ENCODE measurements at places on chromosomes 5 and 9.

GRCh38 chr5:178204935-178205748 lies 809 bp downstream of the HNRNPAB start:
- no peak for DNase-seq

GRCh38 chr5:17217493-17218352 lies at the start of gene BASP1:
Gene BASP1 (plus strand): TSS chr5:17217631. CDS start chr5:17275217, 57,586 bp downstream.
- DNase-seq: no peak

DNA sequence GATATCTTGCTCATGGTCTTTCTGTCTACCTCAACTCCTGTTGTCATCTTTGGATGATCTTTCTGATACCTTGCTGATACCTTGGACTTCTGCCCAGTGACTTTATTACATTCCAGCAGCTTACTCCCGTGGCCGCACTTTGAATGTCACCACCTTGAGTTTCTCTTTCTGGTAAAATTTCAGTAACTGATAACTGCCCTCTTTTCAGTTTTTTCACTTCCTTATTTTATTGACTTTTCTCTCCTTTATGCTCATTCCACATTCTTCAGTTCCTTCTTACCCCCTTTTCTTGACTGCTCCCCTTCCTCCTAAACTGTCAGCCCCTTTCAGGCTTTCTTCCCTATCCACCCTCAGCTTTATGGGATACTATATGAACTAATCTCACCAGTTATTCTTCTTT lies 7.0 kb upstream of the FBXO4 start:
- DNase-seq: no peak

- no peak for DNase-seq
Measured at GRCh38 chr9:77667151-77667550, 19.0 kb upstream of the GNA14 start.

DNA sequence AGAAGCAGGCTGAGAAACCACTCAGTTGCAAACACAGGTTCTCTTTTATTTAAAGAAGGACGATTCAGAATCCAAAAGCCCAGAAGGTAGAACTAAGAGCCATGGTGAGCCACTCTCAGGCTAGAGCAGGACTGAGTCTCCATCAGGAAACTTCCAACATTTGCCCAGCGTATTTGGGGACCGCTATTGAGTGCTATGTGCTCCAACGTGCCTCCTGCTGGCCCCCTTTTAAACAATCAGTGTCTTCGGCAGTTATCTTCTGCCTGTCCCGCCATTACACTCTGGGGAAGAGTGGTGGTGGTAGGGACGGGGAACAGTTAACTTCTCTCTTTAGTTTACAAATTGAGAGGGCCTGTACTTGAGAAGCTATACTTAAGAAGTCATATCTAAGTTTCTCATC lies 78.1 kb downstream of the DENND1A start:
- DNase-seq: no peak

DNA sequence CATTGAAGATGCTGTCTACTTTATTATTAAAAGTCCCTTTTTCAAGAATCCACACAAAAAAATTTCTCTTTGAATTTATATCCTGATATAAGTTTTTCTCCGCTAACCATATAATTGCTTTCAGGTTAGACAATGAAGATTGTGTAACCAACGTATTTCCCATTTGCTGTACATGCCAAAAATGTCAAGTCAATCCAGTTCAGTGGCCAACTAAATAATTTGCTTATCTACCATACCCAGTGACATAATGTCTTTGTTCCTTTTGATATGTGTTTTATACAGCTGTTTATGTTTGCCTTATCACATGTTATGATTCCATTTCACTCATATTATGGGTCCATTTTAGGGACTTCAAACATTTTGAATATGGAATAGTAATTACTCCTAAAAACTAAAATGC lies 349.9 kb downstream of the EFNA5 start:
- DNase-seq: no peak

DNA sequence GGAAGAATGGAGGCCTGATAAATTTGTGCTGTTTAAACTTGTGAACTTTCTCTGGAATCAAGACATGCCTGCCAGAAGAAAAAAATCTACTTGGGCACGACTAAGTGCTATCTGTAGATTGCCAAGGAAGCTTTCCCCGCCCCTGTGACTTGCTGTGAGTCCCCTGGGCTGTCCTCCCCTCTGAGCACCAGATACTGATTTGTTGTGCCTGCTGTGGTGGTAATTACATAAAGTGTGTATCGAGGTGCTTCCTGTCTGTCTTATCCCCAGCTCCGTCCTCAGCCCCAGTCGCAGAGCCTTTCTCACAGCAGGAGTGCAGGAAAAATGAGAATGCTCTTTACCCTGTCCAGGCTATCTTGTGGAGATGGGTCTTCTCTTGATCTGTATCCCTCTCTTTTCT lies 53.9 kb downstream of the TRIO start:
- DNase-seq: no peak

GRCh38 chr5:131685516-131686171 lies 50.6 kb upstream of the RAPGEF6 start:
- DNase-seq: no peak

- DNase-seq: no peak
Measured at GRCh38 chr5:51495672-51496071, 112.4 kb downstream of the ISL1 start.

- no peak for DNase-seq
Measured at GRCh38 chr5:1280177-1281037, 14.5 kb downstream of the TERT start.

DNA sequence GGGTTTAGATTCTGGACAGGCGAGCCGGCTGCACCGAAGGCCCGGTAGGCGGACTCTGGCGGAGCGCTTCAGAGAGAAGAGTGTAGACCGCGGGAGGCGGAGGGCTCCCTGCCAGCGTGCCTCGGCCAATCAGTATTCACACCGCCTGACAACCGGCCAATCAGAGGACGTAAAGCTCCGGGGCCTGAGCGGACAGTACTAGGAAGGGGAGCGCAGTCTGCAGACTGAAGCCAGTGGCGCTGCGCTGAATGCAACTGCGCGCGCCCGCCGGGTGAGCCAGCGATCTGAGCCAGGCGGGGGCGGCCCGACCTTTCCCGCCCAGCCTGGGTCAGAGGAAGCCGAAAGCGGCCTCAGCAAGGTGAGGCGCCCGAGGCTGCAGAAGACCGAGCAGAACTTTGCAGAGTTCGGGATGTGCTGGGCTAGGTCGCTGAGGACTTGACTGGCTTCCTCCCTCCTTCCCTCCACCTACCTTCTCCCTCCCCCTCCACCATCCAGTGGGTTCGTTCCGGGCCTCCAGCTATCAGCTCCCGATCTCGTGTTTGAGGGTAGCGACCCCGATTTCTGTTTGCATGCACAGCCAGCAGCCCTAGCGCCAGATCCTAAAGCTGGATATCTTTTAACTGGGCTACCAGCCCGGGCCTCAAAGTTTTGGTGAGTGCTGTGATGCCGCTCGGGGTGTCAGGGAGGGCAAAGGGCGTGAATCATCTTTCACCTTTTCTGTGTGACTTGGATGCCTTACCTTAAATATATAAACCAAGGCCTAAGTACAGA lies at the start of gene DMRT2:
DMRT2 (plus strand) TSS at position 233 of the 771 bp plus-strand sequence. CDS start 1,257 bp downstream, outside the sequence.
- DNase-seq: no peak

DNA sequence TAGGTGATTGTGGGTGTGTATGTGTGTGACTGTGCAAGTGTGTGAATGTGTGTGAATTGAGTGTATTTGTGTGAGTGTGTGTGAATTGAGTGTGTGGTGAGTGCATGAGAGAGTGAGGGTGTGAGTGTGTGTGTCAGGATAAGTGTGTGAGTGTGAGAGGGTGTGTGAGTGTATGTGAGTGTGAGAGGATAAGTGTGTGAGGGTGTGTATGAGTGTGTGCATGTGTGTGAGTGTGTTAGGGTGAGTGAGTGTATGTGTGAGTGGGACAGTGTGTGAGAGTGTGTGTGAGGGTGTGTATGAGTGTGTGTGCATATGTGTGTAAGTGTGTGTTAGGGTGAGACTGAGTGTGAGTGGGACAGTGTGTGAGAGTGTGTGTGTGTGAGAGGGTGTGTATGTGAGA lies 21.7 kb downstream of the GPRIN1 start:
- no peak for DNase-seq

DNA sequence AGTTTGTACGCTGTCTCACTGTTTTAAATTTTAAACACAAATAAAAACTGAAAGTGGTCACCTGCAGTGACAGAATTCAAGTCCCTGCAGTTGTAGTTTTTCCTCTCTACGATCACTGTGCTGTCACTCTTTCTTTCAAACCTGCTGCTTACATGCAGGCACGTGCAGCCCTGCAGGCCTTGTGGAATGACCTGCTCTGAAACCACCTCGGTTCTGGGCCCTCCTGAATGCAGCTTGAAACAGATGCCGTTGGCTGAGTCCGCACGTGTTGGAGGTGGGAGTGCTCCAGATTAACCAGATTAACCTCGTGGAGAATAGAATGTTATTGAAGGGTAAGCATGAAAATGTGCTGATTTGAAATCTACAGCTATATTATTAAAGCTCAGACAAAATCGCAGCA lies 126.0 kb upstream of the ERCC6L2 start:
- no peak for DNase-seq

DNA sequence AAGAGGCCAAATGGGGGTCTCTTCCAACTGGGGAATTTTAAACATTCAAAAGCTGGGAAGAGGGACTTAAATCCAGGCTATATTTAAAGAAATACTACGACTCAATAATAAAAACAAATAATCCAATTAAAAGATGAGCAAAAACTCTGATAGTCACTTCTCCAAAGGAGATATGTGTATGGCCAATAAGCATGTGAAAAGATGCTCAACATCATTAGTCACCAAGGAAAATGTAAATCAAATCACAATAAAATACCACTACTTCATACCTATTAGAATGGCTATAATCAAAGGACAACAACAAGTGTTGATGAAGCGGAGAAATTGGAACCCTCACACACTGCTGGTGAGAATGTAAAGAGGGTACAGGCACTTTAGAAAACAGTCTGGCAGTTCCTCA lies 130.4 kb downstream of the CDK5RAP2 start:
- no peak for DNase-seq

- DNase-seq: no peak
Measured at GRCh38 chr9:121598167-121598964, 53.1 kb upstream of the DAB2IP start.

DNA sequence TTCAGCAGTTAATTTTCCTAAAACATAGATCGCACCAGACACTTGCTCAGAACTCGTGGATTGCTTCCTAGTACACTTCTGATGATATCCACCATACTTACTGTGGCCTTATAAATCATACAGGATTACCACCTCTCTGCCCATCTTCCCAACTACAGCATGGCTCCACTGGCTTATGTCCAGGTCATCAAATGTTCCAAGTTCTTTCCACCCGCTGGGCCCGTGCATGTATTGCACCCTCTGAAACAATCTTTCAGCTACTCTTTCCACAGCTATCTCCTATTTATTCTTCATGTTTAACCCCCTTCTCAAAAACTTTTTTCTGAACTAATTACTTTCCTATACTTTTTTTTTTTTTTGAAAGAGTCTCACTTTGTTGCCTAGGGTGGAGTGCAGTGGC lies 18.5 kb downstream of the FBXW2 start:
- no peak for DNase-seq

GRCh38 chr9:132898051-132898450 lies 19.4 kb downstream of the SPACA9 start:
- DNase-seq: no peak

GRCh38 chr9:127021664-127022363 lies 100.6 kb downstream of the ANGPTL2 start:
- no peak for DNase-seq

GRCh38 chr5:140038373-140038957 lies 4.6 kb downstream of the NRG2 start:
- no peak for DNase-seq

GRCh38 chr5:24444414-24444813 lies 200.4 kb downstream of the CDH10 start:
- no peak for DNase-seq

DNA sequence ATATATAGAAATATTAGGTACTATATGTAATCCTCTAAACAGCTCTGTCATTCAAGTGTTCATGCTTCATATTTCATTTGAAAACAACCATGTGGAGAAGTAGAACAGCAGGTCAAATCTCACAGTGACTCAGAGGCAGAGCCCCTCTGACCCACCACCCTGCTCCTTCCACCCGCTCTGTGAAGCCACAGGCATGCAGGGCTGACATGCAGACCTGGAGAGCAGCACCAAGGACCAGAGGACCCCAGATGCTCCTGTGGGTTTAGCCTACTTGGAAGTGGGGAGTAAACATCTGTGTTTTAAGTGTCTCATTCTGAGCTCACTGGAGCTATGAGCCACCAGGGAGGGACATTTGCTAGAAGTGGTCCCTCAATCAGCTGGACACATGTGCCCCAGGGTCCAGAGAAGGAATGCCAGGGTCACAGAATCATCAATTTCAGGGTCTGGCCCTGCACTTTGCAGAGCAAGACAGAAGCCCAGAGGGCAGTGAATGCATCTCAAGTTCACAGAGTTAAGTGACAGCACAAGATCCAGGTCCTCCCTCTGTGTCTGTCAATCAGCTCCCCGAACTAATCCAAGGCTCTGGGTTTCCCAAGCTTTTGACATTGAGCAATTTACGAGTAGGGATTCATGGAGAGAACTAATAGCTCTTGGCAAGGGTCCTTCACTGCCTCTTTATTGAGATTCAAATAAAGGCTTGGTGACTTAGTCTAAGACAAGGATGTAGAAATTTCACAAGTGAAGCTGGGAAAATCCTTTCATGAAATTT lies 441.1 kb downstream of the SEMA5A start:
- DNase-seq: no peak

DNA sequence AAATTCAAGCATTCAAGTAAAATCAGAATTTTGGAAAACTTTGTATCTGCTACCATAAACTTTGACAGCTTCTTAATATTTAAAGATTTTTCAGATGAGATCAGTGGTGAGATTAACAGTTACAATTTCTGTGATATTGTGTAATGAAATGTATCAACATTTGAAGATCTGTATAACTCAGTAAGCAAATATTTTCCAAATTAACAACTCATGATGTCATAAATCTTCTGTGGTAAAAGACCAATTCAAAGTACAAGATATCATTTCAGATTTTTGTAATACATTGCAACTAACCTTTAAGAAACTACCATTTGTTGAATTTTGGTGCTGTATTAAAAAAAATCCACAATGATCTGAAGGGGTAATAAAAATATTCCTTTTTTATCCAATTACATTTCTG lies 352.2 kb downstream of the KIAA0825 start:
- DNase-seq: no peak

GRCh38 chr5:138844812-138845513 lies 30.2 kb downstream of the LRRTM2 start:
- no peak for DNase-seq

GRCh38 chr9:88583901-88584596 lies 49.1 kb downstream of the NXNL2 start:
- DNase-seq: no peak

DNA sequence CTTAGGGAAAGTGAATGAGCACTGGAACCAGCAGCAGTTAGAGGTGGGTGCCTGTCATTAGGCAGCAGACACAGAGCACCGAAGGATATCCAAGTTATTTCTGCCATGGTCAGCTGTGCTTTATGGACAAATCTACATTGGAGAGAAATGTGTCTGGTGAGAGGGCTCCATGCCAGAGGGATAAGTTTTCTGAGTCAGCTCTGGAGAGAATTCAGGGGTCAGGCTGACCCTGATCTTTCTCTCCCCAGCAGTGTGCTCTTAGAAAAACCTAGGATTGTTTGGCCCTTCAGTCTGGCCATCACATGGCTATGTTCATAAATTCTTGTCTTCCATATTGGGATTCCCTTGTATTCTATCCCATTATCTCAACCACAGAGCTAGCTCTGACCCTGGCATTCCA lies 8.9 kb upstream of the IL17B start:
- no peak for DNase-seq

- no peak for DNase-seq
Measured at GRCh38 chr5:14241141-14241540, 98.0 kb downstream of the TRIO start.
